ENCODE measurements at places on chromosomes 7 and 10.

GRCh38 chr10:12801214-12802087 lies 200.1 kb downstream of the CCDC3 start:
- H3K36me3 ChIP-seq = no peaks in the 10 kb centered on the region
- H3K27me3 ChIP-seq = no peaks in the 10 kb centered on the region
- no peak overlapping the region for H3K27ac ChIP-seq
- no peaks in the 10 kb centered on the region for H3K4me1 ChIP-seq

- no peaks in the 10 kb centered on the region for H3K36me3 ChIP-seq
- H3K4me1 ChIP-seq = no peaks in the 10 kb centered on the region
- DNase-seq = no peak
Observed at GRCh38 chr10:113980408-113981087, 63.1 kb upstream of the ADRB1 start.

DNA sequence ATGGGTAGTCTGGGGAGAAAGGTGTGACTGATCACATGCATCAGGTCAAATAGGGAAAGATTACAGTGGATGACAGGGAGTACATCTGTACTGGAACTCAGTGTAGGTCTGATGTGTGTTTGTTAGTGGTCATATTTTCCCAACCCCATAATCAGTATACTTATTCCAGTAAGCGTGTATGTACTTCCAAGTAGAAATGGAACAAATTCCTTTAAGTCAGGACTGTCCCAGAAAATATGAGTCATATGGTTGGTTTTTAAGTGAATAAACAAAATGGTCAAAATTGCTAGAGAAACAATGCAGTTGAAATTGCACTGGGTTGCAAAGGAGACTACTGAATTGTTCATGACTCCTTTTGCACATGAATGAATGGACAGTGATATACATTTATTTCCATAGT lies 118.8 kb upstream of the MYO3A start:
- no peak for DNase-seq
- no peaks in the 10 kb centered on the region for H3K4me1 ChIP-seq
- no peaks in the 10 kb centered on the region for H3K36me3 ChIP-seq
- no peak overlapping the region for H3K27ac ChIP-seq
- no peak overlapping the region for H3K4me3 ChIP-seq

DNA sequence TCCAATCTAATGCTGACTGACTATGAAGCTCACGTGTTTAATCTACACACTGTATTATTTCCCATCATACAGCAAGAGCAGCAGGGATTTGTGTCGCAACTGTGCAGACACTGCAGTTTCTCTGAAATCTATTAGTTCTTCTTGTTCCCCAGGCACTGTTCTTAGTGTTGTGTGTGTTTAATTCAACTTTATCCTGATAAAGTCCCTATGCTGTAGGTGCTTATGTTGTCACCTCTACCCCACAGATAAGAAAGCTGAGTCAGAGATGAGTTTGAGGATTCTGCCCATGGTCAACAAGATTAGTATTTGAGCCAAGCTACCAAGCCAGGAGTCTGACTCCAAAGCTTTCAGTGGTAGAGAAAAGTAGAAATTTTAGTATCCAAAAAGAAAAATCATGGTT lies 22.5 kb upstream of the EPHB6 start:
- H3K4me3 ChIP-seq = no peak overlapping the region
- H3K4me1 ChIP-seq = peaks cover 2% of the 10 kb centered on the region
- DNase-seq = no peak
- peaks cover 3% of the 10 kb centered on the region for H3K27me3 ChIP-seq
- H3K36me3 ChIP-seq = no peaks in the 10 kb centered on the region

- H3K4me1 ChIP-seq = peaks cover 34% of the 10 kb centered on the region
- no peak overlapping the region for H3K4me3 ChIP-seq
- DNase-seq = no peak
- peak overlapping the region; percentile 55 for H3K27ac ChIP-seq
- H3K36me3 ChIP-seq = no peaks in the 10 kb centered on the region
- peaks cover 80% of the 10 kb centered on the region for H3K27me3 ChIP-seq
Observed at GRCh38 chr7:27209933-27210440, 10.1 kb upstream of the HOXA13 start.

DNA sequence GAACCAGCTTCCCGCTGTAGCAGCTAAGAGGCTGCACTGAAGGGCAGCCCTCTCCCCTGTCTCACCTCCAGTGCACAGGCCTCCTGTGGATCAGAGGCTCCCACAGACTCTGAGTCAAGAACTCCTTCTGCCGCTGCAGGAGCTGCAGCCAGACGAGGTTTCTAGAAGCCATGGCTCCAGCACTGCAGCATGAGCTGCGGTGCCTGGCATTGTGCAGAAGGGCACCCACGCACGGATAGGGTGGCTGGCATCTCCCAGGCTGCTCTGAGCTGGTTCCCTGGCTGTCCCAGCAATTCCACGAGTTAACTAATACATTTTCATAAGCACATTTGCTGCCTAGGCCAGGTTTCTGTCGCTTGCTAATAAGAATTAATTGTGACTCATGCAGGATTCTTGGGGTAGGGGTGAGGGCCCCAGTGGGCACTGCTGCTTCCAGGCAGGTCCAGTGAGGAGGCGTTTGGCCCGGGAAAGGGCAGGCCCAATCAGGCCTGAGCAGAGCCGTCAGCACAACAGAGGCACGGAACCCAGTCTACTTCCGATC lies 594.2 kb downstream of the DNAJB6 start:
- H3K4me1 ChIP-seq = no peaks in the 10 kb centered on the region
- no peak for DNase-seq
- no peak overlapping the region for H3K27ac ChIP-seq
- no peaks in the 10 kb centered on the region for H3K27me3 ChIP-seq
- H3K4me3 ChIP-seq = no peak overlapping the region

DNA sequence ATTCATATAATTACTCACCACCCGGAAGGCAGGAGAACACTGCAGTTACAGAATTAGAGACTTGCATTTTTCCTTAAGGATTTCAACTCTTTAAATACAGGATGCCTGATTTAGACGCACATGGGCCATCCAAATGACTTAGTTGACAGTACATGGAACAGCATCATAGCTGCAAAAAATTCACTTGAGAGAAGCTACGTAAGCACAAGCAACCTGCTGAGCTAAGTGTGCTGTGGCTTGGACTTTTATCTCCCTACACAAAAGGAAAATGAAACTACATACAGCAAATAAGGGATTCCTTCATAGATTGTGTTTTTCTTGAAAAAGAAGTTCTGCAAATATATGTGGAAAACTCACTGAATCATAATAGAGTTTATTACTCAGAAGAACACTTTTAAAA lies 152.6 kb downstream of the POU6F2 start:
- no peaks in the 10 kb centered on the region for H3K27me3 ChIP-seq
- no peak overlapping the region for H3K4me3 ChIP-seq
- H3K4me1 ChIP-seq = no peaks in the 10 kb centered on the region
- no peak for DNase-seq
- no peak overlapping the region for H3K27ac ChIP-seq
- no peaks in the 10 kb centered on the region for H3K36me3 ChIP-seq

DNA sequence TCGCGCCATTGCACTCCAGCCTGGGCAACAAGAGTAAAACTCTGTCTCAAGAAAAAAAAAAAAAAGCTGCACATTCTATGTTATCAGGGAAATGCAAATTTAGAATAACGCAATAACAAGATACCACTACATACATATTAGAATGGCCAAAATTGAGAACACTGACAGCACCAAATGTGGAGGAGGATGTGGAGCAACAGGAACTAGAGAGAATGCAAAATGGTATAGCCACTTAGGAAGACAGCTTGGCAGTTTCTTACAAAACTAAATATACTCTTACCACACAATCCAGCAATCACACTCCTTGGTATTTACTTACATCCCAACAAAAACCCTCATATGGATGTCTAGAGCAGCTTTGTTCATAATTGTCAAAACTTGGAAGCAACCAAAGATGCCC lies 76.8 kb downstream of the ALOX5 start:
- H3K27me3 ChIP-seq = no peaks in the 10 kb centered on the region
- no peaks in the 10 kb centered on the region for H3K36me3 ChIP-seq
- H3K4me3 ChIP-seq = no peak overlapping the region
- H3K4me1 ChIP-seq = no peaks in the 10 kb centered on the region
- no peak overlapping the region for H3K27ac ChIP-seq
- DNase-seq = no peak

DNA sequence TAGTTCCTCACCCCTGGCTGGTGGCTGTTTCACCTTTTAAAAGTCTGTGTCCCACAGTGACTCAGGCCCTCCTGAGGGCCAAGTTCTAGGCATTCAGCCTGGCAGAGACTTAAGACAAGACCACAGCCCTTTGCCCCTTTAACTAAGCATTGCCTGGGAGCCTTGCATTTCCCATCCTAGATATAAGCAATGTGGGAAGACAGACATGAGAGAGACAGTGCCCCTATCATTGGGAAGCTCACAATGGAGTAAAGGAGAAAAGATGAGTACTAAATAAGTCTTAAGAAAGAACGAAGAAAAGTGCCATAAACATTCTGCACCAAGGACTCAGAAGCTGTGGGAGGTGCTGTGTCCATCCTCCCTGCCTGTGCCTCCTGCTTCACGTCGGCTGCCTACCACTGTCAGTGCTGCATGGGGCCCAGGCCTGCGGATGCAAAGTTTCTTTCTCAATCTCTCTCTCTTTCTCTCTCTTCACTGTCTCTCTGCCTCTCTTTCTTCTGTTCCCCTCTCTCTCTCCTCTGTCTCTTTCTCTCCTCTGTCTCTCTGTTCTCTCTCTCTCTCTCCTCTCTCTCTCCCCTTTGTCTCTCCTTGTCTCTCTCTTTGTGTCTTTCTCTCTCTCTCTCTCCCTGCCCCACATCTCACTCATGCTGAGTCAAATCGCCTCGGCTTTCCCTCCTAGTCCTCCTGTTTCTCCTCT lies 21.5 kb downstream of the GPRIN2 start:
- no peak overlapping the region for H3K4me3 ChIP-seq
- no peak overlapping the region for H3K27ac ChIP-seq
- no peaks in the 10 kb centered on the region for H3K27me3 ChIP-seq
- H3K4me1 ChIP-seq = peaks cover 3% of the 10 kb centered on the region
